Activated CD8-positive, alpha-beta T cell treated with anti-CD3 and anti-CD28 coated beads, Interleukin-2, amount 10 ng/mL, durations not matched to agents 7 days and 5 days (primary cell): ENCODE measurements at places on chromosomes 3 and 15. TPM values are rescaled to one million over a fixed set of nuclear protein-coding genes. Genes with fewer than 3 reads are reported as not detected.
A peak's percentile ranks its signal among the peaks of the same experiment; 100 is the strongest.

DNA sequence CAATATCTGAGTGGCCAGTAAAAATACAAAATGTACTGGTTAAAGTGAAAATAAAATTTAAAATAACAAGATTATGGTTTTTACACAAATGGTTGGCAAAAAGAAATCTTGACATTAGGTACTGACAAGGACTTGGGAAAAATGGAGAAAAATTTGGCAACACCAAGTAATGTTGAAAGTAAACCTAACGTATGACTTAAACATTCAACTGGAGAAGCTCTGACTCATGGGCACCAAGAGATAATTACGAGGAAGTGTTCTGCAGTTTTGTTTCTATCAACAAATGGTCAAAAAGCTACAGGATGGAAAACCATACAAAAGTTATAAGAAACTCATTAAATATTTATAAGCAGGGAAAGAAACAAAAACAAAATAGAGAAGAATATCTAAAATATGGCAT, 177.7 kb downstream of the ZNF385D start:
- DNase-seq: no peak

DNA sequence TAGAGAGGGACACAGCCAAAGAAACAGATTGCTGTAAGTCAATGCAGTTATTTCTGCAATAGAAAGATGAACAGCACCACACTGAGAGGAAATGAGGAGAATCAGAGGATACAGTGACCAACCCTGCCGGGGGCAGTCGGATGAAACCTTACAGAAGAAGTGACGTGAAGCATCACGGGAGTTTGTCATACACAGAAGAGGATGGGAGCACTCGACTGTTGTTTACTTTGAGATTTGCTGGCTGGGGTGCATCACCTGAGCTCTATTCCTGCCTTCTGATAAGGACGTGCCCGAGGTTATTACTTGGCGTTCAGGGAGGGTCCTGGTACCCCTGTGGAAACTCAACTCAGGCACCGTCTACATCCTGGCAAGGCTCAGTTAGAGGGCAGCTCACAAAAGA, 45.4 kb downstream of the MAGEF1 start:
- no peak for DNase-seq

DNA sequence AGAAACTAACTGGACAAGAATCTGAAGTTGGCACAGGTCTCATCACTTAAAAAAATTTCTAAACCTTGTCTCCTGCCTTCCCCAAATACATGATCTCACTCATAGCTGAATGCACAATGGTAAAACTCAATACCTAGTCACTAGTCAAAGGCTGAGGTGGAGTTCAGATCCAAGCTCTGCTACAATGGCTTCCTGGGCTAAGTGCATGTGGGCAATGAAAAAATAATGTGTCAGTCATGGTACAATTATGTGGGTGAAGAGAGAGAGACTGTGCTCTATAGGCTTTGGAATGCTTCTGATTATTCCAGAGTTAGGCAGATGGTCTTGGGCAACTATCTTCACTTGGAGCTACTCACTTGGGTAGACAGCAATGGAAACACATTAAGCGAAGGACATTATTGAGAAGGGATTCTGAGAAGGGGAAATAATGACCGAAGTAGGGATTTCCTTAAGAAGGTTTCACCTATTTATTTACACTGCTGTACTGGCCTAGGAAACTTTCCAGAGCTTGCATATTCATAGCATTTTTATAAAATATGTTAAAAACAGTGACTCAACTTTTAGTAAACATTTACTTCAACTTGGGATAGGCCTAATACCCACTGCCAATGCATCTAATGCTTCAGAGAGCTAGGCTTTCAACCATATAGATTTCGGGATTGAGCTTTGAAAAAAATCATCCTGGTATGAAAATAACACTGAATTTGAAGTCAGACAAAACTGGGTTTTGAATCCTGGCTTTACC, 58.7 kb upstream of the PLXND1 start:
- DNase-seq: no peak

GRCh38 chr15:38886315-38887163, 321.9 kb upstream of the RASGRP1 start:
- DNase-seq: no peak

DNA sequence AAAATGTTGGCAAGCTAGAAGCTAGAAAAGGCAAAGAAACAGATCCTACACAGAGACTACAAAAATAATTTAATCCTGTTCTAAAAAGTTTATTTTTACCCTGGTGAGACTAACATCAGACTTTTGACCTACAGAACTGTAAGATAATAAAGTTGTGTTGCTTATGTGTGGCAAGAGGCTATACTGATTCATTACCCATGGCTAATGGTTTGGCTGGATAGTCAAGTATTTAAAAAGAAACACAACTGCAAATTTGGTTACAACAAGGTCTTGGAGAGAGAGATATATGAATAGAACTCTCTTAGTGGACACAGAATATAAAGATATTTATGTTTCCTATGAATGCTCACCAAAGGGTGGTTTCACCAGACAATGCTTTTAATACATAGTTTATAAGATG, 364.2 kb upstream of the PLSCR5 start:
- DNase-seq: no peak

GRCh38 chr3:97821287-97821773, 481 bp upstream of the CRYBG3 start:
- DNase-seq: peak; percentile 62

CNTN3 gene
- total RNA-seq: not detected

GPR62 gene
- total RNA-seq: not detected

AHSG gene
- total RNA-seq: not detected
